ENCODE measurements at places on chromosomes 1 and 21. TPM values are rescaled to one million over a fixed set of nuclear protein-coding genes. Genes with fewer than 3 reads are reported as not detected.

Gene CSMD2
- total RNA-seq, result not detected

Gene RSPH1
- total RNA-seq, result 0.93 TPM

Gene AMY1B
- not detected for total RNA-seq

Gene AMPD1
- not detected for total RNA-seq

Data from A549 treated with Hydrocortisone at 1 μM for 4 hours (cell line).